T-helper 22 cell (primary cell): ENCODE measurements at places on chromosomes 7 and 10.

GRCh38 chr7:56079450-56080185 lies 13.1 kb downstream of the PHKG1 start:
- no peak for DNase-seq

DNA sequence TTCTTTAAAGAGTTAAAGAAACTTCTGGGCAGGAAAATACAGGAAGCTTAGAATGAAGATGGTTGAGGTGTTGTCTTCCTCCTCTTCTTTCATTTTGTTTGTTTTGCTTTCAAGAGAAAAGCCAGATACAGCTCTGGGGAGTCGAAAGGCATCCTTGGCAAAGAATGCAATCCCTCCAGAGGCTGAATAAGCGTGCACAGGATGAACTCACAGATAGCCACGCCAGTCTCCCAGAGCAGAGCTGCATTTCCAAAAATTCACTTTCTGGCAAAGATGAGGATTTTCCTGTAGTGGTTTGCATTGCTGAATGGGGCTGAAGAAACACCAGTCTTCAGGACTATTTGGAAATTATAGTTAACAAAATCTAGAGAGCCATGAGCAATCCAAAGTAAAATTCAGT lies 336.4 kb downstream of the NRG3 start:
- no peak for DNase-seq

DNA sequence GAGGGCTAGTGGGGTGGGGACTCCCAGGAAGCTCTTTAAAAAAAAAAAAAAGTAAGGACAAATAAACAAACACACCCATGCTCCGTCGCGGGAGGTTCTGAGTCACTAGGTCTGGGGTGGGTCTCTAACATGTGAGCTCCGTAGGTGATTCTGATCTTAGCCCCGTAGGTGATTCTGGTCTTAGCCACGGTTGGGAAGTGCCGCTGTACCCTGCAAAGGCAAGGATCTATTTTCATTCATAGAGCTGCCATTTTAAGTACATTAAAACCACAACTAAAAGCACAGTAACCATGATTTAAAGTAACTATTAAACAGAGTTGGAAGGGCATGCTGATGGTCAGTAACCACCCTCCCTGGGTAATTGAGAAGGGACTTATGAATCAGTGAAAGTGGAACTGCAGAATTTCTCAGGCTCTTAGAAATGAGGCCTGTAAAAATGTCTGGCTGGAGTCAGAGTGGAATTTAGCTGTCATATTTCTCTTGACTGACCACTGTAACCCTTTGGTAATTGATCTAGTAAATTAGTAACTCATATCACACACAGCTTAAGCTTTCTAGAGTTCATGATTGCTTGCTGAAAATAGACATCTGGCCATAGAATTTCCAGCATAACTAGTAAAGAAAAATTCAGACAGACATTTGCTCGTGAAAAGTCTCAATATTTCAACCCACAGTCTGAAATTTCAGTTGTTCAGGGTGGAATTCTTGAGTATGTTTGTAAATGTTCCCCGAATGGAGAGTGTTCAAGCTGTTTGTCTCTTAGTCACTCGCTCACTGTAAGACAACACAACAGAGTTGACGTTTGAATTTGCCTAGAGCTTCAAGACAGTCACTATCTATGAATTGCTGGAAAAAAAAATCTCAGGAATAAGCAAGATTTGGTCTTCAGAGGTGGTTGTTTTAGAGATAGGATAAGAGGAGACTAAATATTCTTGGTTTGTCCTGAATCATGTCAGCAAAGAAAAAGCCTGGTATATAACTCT lies 34.2 kb upstream of the TCF7L2 start:
- DNase-seq, result no peak

- DNase-seq, result no peak
Observed at GRCh38 chr10:93071177-93071472, 2.6 kb upstream of the CYP26A1 start.

GRCh38 chr7:106813705-106814305 lies 51.3 kb upstream of the PIK3CG start:
- DNase-seq, result no peak

GRCh38 chr7:12623885-12624498 lies 53.5 kb downstream of the SCIN start:
- no peak for DNase-seq

DNA sequence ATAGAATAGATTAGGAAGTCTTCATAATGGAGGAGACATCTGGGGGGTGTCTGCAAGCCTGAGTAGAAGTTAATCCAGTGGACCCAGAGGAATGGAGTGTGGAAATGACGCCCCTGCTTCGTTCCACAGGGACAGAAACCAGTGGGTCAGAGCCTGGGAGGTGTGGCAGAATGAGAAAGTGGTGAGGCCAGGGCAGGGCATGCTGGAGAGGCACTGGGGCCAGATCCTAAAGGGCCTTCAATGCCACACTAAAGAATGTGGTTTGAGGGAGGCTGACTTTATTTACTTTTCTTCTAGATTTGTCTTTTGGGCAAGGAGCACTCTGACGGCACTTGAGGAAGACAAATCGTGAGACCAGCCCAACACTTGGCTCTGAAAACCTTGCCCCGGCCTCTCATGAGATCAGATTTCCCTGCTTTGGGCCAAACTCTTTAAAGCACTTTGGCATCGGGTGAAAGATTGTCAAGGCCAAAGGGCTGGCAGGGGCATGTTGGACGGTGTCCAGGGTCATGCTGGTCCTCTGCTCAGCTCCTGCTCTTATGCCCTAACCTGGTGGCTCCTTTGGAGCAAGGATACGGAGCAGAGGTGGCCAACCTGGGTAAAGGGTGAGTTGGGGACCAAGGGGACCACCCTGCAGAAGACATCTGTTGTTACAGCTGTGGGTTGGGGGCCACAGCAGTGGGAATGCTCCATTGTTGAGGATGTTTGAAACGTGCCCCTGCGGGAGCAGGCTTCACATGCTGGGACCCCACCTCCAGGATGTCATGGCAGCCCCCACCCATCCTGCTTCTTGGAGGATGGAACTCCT lies 157.0 kb upstream of the ZMIZ1 start:
- DNase-seq, result no peak

- no peak for DNase-seq
Observed at GRCh38 chr10:76583711-76584161, 1053.9 kb downstream of the KCNMA1 start.

DNA sequence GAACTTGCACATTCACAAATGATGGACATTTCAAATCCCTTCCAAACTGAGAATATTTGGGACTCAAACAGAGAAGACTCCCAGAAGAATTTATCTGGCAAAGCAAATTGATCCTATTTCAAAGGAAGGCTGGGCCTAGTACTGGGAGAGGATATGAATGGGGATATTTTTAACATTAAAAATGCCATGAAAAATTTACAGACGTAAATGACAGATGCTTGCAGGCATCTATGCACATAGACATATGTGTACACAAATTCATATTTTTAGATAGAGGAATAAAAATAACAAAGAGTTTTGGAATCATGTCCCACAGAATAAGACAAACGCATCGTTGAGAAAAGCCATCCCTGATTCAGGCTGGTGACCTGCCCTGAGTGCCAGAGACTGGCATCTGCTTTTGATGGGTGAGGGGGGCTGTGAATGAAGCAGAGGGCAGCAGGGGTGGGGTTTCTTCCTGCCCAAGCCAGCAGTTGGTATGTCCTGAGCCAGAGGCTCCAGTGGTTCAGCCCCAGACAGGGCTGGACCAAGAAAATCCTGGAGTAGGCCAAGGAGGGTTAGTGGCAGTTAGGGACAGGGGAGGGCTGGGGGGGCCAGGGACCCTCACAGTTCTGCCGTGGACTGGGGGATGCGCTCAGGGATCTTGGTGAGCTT lies 138.5 kb downstream of the SLIT1 start:
- DNase-seq, result no peak

- DNase-seq, result no peak
Observed at GRCh38 chr10:1372212-1372611, 316.0 kb downstream of the WDR37 start.
